ENCODE measurements at places on chromosomes 5 and 9.
A peak's percentile ranks its signal among the peaks of the same experiment; 100 is the strongest.

GRCh38 chr5:66406761-66407336, 189.3 kb upstream of the MAST4 start:
- DNase-seq = no peak

- DNase-seq = no peak
Measured at GRCh38 chr5:76257897-76258296, 145.2 kb upstream of the IQGAP2 start.

DNA sequence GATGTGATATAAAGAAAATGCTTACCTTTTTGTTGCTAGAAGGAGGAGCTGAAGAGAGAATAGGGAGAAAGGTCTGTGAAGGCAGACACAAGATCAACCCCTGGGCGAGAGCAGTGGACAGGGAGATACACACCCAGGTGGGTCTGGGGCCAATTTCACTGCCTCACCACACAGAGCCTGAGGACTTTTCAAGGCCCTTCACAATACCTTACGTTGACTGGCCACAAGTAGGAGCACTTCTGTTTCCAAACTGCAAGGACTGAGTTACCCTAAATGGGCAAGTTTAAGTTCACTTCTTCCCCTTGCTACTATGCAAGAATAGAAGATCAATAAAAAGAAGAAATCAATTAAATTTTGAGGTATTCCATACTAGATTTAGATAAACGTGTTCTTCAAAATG, 174.5 kb upstream of the SLC12A2 start:
- no peak for DNase-seq

DNA sequence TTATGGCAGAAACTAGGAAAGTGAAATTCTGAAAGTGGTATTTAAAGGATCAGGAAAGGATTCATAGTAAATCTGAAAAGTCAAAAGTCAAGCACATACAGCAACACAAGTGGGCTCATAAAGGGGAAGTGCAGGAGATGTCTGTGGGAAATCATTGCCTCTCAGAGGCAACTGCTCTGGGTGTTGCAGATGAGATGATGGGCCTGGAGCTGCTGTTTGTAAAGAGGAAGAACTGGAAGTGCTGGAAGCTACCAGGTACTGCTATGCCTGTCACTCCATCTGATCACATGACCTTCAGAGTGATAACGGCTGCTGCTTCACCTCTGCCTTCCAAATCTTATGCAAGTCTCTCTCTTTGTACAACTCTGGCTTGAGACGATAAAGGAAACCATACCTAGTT, 55.9 kb downstream of the ADRB2 start:
- no peak for DNase-seq

DNA sequence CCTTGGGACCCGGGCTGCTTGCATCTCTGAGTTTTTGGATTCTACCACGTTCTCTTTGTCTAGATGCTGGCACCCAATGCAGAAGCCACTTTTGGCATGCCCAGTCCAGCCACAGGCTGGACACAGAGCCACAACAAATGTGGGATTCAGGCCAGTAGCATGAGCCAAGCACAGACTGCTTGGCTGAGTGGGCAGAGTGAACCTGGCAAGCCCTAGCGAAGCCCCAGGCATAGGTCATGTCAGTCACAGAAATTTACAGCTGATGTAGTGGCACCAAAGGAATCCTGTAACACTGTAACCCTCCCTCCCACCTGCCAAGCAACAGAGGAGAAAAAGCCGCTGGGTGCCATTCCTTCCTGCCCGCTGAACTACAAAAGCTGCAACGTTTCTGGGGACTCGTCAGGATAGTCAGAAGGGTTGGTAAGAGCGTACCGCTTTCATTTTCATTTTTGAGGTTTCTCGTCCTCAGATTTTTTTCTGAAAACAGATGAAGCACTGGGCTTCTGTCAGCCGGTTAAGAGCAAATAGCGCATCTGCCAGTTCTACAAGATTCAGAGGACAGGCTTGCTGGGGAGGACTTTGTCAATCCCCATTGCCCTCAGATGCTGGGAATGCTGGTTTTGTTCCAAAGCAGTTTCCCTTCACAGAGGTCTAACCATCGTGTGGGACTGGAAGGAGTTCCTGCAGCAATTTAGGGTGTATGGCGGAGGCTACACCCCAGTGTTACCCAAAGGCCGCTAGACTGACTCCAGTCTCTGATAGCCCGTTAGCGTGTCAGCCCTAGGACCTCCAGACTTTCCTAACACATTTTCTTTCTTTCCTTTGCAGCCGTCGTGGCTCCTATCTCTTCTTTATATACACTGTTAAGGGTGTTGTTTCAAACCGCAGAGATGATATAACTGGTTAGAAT, 399.0 kb downstream of the HTR1A start:
- DNase-seq = no peak

GRCh38 chr9:91677822-91678436, 254.3 kb upstream of the NFIL3 start:
- no peak for DNase-seq

DNA sequence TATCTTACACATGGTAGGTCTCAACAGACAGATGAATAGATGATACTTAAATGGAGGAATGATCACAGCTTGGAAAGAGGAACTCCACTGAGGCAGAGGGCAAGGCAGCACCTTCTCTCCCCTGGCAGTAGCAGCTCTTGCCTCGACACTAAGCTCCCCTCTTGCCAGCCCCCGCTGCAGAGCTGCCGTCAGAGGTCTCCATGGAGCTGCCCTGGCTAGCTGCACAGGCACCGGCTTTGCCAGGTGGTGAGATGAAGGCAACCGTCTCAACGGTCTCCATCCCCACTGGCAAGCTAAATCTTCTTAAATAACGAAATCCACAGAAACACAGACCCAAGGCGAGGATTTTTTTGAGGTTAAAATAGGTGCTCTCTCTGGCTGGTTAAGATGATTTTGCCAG, 81.2 kb downstream of the CRB2 start:
- DNase-seq = no peak

GRCh38 chr9:84297162-84297821, 43.3 kb downstream of the SLC28A3 start:
- DNase-seq = peak; percentile 46

GRCh38 chr5:176389135-176390123, 878 bp downstream of the HIGD2A start:
- no peak for DNase-seq

GRCh38 chr5:112174959-112175594, 244.0 kb downstream of the EPB41L4A start:
- no peak for DNase-seq

DNA sequence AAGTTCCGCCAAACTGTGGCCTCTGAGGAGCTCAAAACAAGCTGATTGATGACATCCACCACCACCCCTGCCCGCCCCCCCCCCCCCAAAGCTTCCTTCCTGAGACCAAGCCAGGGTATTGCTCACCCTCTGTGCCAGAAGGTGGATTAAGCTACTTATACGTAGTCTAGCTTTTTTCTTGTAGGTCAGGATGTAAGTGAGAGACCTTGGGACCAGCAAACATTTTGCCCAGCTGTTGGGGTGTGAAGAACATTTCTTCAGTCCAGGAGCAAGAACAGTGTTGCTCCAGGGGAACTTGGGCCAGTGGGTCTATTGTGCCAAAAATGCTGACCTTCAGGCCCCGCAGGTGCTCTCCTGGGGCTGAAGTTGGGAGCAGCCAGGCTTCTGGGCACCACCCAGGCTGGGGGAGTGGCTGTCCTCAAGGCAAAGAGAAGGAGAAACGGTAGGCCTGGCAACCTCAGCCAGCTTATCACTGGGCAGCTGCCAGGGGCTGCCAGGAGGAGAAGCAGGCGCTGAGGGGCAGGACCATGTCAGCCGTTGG, 18.0 kb downstream of the NEURL1B start:
- DNase-seq = no peak

DNA sequence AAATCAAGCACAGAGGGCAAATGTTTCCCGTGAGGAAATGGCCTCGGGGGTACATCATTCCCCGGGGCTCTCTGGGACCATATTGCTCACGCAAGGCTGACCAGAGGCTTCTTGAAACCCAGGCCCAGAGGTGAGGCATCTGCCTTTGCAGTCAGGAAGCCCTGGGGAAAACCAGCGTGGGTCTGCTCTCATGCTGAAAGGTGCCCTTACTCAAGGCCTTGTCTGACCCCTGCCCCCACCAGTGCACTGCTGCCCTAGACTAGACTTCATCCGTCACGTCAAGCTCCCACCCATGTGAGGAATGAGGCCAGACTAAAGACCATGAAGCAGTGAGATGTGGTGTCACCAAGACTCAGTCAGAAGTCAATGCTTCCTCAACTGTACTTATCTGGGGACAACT, 66.1 kb downstream of the PAX5 start:
- DNase-seq = no peak

DNA sequence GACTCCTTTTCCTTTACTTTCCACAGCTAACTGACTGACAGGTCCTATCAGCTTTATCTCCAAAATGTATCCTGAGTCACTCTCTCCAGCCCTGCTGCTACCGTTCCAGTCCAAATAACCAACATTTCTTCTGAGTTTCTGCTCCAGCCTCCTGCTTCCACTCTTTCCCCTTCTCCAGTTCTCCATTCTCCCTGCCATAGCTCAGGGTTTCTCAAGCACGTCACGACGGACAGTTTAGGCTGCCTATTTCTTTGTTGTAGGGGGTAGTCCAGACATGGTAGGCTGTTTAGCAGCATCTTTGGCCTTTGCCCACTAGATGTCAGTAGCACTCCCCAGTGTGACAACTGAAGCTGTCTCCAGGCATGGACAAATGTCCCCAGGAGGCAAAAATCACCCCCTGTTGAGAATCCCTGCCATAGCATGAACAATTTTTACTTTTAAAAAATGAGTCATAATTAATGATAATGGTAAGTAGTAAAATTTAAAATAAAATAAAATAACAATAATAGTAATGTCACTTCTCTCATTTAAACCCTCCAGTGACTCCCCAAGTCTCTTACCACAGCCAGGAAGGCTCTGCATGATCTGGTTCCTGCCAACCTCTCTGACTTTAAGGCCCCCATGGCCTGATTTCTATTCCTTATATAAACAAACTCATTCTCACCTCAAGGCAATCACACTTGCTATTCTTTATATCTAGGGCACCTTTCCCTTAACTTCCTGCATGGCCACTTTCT, 105.4 kb upstream of the FER start:
- no peak for DNase-seq

- no peak for DNase-seq
Measured at GRCh38 chr9:4717815-4718214, 23.2 kb downstream of the AK3 start.

GRCh38 chr9:25935188-25935587, 256.9 kb upstream of the TUSC1 start:
- DNase-seq = no peak

DNA sequence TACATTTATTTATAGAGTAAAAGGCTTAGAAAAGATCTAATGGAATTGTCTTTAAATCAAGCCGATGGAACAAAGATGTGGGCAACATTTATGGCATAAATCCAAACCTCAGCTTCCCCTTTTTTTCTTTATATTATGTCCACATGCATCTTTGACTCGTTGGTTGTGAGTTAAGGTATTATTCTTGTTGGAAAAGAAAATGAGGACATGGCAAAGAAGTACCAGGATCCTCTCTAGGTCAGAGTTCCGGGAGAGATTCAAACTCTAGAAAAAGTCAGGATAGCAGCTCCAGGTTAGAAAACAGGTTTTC, 508 bp upstream of the NME5 start:
- DNase-seq = no peak

DNA sequence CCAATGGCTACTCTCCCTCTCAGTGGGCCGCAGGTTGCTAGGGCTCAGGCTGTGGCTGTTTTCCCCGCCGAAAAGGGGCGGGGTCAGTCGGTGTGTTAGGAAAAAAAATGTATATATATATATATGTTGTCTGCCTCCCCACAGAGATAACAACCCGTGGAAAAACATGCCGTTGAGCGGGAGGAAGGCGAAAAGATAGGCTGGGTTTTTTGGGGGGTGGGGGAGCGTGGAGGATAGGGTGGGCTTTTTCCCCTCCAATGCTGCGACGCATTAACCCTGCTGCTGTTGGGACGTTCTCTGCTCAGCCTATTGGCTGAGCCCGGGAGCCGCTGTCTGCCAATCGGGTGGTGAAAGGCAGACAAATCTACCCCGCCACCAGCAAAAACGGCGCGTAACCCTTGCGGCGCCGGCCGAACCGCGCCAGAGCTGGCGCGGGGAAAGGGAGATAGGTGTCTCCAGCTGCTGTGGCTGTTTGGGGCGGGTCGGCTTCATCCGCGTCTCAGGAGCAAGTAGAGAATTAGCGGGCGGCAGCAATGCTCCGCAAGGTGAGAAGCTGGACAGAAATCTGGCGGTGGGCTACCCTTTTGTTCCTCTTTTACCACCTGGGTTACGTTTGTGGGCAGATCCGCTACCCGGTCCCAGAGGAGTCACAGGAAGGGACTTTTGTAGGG, at the start of gene PCDHGC4:
Gene PCDHGC4, plus strand, starts transcription at position 390 of the 671 bp plus-strand sequence. Its CDS starts 144 bp downstream, at position 534.
- DNase-seq = no peak

DNA sequence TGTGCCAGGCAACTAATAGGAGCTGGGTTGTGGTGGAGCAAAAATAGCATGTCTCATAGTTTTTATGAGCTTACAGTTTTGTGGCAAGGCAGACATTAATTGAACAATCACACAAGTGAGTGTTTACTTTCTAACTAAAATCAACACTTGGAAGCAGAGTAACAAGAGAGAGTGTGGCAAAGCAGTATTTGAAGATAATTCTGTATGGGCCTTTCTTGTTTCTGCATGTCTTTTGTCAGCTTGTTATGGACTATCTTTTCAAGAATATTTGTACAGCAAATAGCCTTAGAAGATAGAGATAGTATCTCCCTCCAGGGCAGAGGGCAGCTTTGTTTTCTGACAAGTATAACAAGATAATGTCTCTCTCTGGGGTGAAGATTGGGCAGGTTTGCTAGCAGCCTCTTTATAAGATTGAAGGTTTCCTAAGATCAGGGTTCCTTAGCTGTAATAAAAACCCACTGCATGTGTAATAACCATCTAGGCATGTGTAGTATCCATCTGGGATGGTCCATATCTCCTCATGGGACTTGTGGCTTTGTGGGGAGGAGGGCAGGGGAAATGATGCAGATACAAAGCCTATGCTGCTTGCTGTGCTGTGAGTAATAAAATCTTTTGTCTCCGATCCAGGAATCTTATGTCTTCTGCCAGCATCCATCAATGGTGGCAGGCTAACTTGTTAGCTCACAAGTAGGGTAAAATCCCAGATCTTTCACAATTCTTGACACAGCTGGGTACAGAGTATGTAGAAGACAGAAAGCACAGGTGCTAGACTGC, 479.9 kb downstream of the KDM4C start:
- DNase-seq = peak; percentile 76

- no peak for DNase-seq
Measured at GRCh38 chr5:137935694-137936093, 46.4 kb downstream of the PKD2L2 start.

DNA sequence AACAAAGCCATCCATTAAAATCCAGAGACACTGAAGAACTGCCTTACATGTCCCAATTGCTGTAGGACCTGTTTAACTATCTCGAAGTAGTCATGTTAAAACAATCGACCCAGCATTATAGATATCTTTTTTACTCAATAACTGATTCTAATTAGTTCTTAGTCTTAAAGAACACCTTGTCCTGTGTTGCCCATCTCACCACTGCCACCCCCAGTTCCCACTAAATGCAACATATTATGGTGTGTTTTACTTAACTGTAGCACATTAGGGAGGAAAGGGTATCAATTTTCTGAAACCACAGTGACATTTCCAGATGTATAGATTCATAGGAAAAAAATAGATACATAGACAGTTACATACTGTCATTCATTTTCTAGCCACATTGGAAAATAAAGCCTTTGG, 221.2 kb downstream of the MEF2C start:
- DNase-seq = no peak

Measured in fibroblast of skin of left quadriceps (primary cell).